Common myeloid progenitor, CD34-positive (primary cell): ENCODE measurements at places on chromosomes 16 and 17.

- peak; percentile 38 for DNase-seq
Measured at GRCh38 chr16:16007743-16008111, 58.3 kb downstream of the ABCC1 start.

DNA sequence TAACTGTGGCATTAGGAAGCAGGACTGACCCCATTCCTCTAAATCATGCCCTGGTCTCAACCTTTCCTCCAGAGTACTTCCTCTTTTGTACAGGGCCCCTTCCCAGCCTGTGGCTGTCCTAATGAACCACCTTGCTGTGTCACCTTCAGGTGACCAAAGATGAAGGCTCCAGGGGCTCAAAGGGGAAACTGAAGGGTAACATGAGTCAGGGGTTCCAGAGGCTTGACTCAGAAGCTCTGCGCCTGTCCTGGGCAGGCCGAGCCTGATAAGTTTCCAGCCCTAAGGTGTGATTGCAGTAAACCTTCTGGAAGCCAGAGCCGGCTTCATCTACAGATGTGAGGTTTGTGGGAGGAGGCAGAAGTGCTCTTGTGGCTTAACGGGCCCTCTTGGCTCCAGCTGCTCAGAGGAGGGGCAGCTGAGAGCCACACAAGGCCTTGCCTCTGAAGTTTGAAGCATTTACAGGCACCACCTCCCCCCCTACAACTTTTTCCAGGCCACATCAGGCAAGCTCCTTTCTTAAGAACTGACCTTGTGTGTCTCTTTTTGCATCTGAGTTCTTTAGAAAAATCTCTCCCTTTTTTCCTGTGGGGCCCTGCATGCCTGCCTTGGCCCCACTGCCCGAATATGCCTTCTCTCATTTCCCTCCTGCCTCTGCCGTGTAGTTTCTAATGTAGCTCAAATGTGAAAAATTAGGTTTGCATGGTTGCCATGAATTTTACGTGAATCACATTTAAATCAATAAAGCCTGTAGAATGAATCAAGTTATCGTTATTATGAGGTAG is 149.9 kb downstream of the CLEC16A start:
- peak; percentile 86 for DNase-seq

DNA sequence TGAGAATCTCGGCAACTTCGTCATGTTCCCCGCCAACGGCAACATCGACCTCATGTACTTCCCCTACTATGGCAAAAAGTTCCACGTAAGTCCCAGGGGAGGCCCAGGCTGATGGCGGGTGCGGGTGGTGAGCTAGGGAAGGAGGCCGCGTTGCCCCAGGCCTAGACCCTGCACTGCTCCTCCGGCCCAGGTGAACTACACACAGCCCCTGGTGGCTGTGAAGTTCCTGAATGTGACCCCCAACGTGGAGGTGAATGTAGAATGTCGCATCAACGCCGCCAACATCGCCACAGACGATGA is 4.8 kb downstream of the ATP1B2 start:
- DNase-seq = no peak

DNA sequence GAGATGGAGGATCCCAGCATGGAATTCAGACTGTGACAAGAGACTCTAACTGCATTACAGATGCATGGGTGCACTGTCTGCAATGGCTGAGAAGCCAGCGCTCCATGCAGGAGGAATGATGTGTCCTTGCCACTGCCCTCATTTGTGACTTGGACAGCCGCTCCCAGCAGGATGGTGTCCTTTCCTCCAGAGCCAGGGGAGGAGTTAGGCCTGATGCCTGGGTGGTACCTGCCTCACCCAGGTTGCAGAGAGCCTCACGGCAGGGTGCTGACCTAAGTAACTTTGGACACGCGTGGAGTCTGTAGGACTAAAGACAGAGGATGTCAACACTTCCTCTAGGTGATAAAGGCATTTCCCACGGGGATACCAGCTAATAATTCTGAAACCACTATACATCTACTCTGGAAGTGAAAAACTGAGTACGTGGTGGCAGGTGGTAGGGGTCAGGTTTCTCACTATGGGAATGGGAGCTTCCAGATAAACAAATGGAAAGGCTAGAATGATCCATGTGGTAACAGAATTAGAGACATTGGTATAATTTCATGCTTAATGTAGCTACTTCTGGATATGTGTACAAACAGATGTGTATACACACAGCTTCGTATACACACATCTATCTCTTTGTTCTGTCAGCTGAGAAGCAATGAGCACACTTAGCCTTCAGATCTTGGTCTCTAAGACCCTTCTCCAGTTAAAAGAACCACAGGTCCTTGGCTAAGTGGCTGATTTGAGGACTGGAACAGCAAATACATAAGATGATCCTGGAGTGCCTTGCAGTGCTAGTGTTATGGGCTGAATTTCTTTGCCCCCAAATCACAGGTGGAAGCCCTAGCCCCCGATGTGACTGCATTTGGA is 13.7 kb upstream of the CSNK1D start:
- no peak for DNase-seq

DNA sequence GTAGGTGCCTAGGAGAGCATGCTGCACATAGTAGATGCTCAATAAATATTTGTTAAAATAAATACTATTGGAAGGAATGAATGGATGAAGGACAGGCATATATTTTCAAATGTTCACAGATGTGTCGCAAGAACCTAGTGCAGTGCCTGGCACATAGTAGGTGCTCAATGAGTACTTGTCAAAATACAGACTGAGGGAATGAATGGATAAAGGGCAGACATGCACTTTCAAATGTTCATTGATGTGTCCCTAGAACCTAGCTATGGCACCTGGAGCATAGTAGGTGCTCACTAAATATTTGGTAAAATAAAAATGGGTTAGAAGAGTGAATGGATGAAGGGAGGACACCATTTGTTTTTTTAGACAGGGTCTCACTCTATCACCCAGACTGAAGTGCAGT is 26.1 kb downstream of the XYLT1 start:
- DNase-seq = no peak

- no peak for DNase-seq
Measured at GRCh38 chr17:43809121-43809520, 23.8 kb downstream of the MPP3 start.

DNA sequence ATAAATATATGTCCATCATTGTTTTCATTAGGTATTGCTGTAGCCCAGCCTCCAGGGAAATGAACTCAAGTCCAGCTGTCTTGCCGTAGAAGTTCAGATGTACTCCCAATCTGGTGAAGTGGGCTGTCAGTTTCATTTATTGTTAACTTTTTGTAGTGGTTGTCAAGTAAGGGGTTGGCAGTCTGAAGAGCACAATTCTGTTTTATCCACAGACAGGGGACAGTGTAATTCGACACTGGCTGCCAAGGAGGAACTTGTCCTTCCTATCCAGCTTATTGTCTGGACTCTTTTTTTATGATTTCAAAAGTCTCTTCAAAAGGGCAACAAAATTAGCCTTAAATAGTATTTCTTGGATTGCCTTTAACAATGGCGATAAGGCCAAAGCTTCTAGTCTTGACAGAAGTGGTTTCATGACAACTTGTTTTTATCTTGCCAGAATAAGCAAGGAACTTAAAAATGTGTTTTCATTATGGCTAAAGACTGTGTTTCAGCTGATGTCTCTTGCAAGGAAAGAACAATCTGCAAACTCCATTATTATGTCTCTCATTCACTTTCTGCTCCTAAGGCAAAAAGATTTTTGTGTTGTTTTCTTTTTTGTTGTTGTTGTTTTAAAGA is 73.9 kb upstream of the TANC2 start:
- DNase-seq = peak; percentile 2

GRCh38 chr16:61581417-61582046 is 454.7 kb downstream of the CDH8 start:
- DNase-seq = no peak

DNA sequence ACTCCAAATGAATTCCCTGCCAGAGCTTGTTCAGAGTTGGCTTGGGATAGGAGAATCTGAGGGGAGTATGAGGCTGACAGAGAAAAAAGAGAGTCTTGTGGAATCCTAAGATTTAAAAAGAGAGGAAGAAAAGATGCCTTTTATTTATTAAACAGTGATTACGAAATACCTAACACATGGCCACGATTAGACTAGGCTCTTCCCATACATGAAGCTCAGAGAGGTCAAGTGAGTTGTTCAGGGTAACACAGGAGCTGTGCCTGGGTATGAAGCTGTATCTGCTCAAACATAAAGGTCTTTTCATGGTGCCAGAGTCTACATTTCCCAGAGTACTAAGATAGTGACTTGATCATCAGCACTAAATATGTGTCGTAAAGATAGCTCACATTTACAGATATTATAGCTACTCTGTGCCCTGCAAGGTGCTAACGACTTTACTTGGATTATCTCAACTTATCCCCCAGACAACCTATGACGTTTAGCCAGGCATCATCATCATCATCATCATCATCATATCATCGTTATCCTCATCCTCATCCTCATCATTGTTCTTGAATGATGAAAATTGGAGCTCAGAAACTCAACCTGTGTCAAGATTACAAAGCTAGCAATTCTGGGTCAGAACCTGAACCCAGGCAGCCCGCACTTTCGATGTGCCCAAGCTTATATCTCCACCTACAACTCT is 500.8 kb downstream of the NPIPA7 start:
- no peak for DNase-seq

DNA sequence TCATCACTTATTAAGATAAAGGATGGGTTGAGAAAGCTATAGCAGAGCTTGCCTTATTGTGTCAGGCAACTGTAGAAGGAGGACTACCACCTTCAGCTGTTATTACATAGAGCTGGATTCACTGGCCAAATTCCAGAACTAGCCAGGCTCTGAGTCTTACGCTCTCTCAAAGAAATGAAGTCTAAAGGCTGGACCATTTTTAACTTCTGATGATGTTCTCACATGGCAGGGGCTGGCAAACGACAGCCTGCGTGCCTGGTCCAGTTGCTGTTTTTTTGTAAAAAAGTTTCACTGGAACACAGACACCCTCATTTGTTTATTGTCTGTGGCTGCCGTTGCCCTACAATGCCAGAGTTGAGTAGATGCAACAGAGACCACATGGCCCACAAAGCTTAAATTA is 21.2 kb downstream of the TRAF4 start:
- DNase-seq = no peak

GRCh38 chr16:23373436-23374219 is 71.5 kb downstream of the SCNN1B start:
- DNase-seq = no peak

GRCh38 chr17:74728033-74728701 is 8.9 kb upstream of the RAB37 start:
- DNase-seq = no peak

- DNase-seq = no peak
Measured at GRCh38 chr17:27562777-27563455, 68.1 kb upstream of the LGALS9 start.

- no peak for DNase-seq
Measured at GRCh38 chr17:76421044-76421407, 31.9 kb downstream of the UBE2O start.

DNA sequence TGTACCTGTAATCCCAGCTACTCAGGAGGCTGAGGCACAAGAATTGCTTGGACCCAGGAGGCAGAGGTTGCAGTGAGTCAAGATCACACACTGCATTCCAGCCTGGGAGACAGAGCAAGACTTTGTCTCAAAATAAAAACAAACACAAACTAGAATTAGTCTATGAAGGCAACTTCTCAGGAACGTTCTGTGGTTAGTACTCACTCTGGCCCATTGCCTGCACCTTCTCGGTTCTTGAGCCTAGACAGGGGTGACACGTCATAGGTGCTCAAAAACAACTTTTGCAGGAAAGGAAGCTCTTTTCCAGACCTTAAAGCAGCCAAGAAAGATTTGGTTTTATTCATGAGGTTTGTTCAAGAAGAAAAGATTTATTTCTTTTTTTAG is 22.3 kb upstream of the CNOT1 start:
- no peak for DNase-seq

DNA sequence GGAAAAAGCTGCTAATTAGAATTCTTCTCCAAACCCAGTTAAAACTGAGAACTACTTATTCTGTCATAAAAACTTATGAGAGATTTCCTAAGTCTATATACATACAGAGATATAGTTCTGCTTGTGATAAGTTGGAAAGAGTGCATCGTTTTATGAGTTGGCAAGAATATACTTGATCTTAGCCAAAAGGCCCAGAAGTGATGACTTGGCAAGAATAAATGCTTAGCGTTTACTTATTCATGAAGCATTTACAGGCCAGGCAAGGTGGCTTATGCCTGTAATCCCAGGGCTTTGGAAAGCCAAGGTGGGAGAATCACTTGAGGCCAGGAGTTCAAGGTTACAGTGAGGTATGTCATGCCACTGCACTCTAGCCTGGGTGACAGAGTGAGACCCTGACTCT is 81.7 kb downstream of the CYB561 start:
- peak; percentile 15 for DNase-seq

DNA sequence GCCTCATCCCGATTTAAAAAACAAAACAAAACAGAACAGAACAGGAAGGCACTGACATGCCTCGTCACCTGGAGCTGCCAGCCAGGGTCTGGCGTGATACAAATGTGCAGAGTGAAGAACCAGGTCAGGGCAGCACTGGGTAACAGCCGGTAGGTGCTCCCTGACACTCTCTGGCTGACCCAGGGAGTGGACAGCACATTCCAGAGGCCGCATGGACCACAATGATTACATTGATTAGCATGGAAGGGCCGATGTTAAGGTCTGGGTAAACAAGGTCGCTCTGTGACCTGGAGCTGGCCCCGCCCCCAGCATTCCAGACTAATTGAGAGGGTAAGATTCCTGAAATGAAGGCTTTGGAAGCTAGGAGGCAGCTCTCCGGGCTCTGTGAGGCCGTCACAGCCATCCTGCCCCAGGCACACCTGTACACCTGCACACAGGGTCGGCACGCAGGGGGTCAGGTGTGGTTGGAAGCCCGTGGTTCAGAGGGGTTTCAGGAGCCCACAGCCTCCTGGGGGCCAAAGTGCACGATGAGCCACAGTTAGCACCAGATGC is 21.4 kb downstream of the PIEZO1 start:
- no peak for DNase-seq

- peak; percentile 85 for DNase-seq
Measured at GRCh38 chr17:41548844-41549595, 20.9 kb upstream of the KRT19 start.

DNA sequence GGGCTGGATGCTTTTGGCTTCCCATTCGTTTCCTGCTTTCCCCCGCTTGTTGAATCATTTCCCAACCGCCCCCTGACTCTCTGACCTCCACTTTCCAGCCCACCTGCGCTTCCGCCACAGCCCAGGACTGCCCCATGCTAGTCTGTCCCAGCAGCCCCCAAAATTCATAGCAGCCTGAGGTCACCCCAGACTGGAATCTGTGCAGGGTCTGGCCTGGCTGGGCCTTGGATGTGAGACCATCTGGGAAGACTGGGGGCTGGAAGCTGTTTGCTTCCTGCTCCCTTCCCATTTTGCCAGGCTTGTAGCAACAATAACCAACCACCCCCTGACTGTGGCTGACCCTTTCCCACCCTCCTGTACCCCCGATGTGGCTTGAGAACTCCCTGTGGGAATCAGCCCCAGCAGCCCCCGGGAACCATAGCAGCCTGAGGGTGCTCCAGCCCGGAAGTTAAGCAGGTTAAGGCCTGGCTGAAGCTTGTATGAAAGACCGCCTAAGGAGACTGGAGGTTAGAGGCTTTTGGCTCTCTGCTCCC is 2290.8 kb downstream of the TP53TG3F start:
- DNase-seq = no peak
